EL (cell line): ENCODE measurements at places on chromosomes 7 and 10.
A peak's percentile ranks its signal among the peaks of the same experiment; 100 is the strongest.

DNA sequence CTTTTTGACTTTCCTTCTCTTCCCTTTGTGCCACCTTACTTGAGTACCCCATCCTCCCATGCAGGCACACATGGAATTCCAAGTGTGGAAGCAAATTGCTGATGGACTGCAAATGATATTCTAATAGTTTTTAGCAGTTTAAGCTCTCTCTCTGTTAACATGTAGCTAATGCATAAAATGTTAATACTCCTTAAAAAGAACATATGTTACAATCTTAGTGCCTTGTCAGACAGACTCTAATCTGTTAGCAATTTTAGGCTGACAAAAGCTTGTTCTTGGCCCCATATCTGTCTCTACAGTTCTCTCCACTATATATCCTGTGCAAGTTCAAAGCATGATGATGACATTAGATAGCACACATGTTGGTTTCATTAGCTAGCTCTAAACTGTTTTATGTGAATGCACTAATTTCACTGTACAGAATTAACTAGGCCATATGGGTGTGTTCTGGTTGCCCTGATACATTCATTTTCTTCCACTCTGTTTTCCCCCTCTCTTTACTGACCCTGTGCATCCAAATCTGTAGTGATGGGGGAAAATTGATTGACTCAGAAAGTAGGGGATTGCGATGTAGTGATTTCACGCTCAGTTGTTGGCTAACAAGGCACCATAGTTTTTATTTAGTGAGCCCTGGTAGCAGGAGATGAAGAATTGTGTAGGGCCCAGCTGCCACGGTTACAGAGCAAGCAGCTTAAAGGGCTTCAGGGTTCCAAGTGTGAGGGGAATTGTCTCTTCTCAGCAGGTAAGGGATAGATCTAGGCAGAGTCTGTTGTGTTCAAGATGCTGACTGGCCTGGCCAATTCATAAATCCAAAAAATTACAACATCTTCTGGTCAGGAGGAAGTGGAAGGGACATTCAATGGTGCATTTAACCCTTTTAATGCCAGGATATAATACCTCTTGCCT lies 114.6 kb upstream of the FZD1 start:
- DNase-seq, result no peak

GRCh38 chr7:47991741-47992311 lies 12.4 kb upstream of the HUS1 start:
- DNase-seq, result peak; percentile 84

DNA sequence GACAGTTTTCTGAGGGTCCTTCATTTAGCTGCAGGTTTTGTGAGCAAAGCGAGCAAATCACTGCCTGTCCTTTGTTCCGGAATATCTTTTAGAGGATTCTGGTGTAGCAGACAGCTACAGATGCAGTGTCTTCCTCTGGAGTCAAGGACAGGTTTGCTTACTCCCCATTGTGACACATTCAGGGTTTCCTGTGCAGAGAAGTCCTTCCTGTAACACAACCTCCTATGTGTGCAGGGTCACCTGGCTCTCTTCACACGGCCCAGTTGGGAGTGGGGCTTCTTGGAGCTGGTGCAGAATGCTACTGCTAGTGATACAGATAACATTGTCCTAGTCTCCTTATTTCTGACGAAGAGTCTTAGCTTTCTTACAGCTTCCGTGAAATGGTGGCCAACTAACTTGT lies 47.9 kb downstream of the RBM33 start:
- DNase-seq, result no peak

- DNase-seq, result no peak
Observed at GRCh38 chr7:151039850-151040548, 8.3 kb upstream of the ASIC3 start.

DNA sequence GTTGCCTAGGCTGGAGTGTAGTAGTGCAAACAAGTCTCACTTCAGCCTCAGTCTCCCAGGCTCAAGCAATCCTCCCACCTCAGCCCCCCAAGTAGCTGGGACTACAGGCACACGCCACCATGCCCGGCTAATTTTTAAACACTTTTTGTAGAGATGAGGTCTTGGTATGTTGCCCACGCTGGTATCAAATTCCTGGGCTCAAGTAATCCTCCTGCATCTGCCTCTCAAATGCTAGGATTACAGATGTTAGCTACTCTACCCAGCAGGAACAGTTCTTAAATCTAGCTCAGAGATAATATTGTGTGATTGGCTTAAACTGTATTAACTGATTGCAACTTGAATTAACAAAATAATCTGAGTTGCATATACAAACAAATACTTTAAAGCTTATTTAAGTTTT lies 82.9 kb downstream of the CDK14 start:
- no peak for DNase-seq

DNA sequence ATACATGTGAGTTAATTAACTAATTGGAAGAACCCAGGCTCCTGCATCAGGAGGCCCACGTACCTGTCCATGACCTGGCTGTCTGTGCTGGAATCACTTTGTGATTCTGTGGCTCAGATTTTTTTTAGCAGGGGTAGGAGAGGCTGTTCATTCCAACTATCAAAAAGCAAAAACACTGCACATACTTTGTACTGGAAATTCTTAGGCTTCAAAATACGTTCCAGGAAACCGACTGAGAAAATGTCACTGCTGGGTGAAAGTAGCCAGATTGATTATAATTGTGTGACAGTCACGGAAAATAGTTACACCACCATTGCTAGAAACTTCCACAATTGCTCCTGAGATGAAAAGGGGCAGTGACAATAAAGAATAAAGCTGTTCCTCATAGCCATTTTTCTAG lies 91.0 kb downstream of the SLC16A9 start:
- no peak for DNase-seq

DNA sequence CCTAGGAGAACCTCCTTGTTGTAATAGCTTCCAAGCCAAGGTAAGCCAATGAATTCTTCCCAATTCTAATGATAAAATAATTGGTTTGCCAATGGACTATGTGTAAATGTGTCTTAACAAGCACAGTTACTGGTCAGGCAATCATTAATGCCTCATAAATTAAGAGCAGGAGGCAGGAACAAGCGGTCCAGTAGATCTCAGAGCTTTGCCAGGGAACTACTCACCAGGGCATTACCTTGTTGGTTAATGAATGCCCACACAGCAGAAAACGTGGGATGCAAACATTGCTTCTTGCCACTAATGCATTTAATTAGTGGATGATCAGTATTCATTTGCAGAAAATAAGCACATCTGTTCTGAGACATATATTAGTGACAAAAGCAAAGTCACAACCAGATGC lies 26.7 kb upstream of the ZNF800 start:
- no peak for DNase-seq

DNA sequence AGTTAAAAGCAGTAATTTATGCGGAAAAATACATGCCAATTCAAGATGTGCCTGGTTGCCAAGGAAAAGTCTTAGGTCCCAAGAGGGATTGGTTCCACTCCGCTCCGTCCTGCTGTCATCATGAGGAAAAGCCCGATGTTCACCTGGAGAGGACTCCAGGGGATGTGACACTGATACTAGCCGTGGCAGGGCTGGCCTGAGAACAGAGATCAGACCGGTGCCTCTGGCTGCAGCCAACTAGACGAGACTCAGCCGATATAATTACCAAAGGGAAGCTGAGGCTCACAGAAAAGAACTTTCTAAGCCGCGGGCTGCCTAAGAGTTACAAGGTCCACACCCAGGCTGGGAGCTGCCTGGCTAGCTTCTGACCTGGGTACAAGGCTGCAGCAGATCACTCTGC lies 81.3 kb upstream of the UNC5B start:
- no peak for DNase-seq

DNA sequence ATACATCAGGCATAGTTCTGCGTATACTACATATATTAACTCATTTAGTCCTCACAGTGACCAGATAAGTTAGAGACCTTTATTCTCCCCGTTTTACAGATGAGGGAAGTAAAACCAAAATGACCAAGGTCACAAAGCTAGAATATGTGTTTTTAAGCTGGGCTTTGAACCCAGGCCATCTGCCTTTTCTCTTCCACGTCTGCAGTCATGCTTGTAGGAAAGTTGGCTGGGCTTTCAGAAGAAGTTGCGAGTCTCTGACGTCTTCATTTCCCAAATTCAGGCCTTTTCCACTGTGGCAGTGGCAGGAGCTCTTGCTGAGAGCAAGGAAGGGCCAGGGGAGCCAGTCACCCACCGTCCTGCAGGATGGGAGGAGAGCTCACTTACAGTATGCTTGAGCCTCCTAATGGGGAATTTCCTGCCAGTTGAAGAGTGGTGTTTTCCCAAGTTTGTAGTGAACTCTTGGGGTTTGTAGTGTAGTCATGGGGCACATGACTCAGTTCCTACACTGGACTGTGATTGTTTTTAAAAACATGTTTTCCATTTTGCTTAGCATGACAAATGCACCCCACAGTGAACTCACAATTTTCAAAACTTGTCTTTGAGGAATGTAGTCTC lies 34.2 kb downstream of the CYP17A1 start:
- peak; percentile 94 for DNase-seq
